ENCODE measurements at places on chromosomes 2 and 18.

GRCh38 chr18:50441016-50441415 is 66.2 kb downstream of the SKA1 start:
- DNase-seq: no peak

DNA sequence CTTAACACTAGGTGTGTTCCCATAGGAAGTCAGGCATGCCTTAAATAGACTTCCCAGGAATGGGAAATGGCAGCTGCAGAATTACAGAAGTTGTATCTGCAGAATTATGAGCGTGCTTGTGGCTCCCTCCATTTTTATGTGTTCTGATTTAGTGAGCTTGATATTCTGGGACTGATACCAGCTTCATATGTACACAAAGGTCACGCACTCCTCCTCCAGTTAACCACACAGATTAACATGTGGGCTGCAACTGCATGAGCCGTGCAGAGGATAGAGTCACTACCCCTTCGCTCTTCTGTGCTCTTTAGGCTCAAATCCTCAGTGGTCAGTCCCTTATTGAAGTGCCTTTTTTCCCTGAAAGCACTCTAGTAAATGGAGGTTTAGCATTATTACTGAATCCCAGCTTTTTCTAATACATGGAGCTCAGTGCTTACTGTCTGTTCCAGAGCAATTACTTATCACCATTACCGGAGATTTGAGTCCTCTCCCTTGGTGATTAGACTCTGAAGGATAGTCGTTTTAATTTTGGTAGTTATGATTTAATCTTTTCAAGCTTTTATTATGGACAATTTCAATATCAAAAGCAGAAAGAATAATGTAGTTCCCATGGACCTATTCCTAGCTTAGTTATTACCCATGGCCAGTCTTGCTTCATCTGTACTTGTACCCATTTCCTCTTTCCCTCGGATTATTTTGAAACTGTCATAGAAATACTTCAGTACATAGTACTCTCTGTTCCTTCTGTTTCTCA is 238.3 kb downstream of the PRKCE start:
- DNase-seq: no peak

- DNase-seq: no peak
These were observed 176.8 kb upstream of the CELF4 start for GRCh38 chr18:37742436-37742835.

DNA sequence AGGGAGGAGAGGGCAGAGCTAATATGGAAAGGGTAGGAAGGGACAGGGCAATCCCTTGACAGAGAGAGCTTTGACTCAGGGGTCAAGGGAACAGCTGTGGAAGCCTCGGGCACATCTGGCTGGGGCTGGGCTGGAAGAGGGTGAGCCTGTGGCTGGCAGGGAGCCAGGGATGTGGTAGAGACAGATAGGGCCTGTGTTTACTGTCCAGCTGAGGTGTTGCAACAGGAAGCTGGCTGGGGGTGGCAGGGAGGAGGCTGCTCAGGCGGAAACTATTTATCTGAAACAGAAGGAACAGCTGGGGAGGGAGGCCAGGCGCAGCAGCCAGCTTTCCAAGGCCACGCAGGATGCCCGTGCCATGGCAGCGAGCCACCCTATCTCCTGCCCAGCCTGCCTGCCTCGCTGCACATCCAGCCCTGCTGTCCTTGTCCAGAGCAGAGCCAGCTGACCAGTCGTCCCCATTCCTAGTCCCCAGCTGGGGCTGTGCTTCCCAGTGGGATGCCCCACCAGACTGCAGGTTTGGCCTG is 264.7 kb downstream of the CYP26B1 start:
- DNase-seq: peak; percentile 7

GRCh38 chr2:223604231-223604630 is 2.1 kb upstream of the SCG2 start:
- DNase-seq: no peak

GRCh38 chr2:9656270-9656766 is 25.5 kb upstream of the YWHAQ start:
- no peak for DNase-seq

DNA sequence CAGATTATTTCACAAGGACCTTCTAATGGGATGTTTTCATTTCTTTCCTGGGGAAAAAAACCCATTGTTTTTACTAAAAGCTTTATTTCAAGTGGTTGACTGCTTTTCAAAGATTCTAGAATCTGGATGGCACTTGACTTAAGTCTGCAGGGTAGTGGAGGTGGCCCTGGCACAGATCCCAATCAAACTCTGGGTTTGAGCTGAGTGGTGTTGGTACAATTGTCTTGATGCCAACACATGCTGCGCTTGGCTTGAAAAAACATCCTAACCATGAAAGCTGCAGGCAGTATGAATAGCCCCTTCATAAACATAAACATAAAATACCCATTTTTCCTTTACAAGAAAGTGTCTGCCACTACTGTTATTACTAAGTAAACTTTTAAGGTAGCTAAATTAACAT is 3.6 kb downstream of the PAPOLG start:
- DNase-seq: no peak

GRCh38 chr2:233079473-233079877 is 19.3 kb downstream of the INPP5D start:
- no peak for DNase-seq

- DNase-seq: no peak
These were observed 47.0 kb downstream of the MTCL1 start for GRCh38 chr18:8752329-8752728.

GRCh38 chr2:217121565-217121964 is 261.7 kb upstream of the TNP1 start:
- DNase-seq: no peak

DNA sequence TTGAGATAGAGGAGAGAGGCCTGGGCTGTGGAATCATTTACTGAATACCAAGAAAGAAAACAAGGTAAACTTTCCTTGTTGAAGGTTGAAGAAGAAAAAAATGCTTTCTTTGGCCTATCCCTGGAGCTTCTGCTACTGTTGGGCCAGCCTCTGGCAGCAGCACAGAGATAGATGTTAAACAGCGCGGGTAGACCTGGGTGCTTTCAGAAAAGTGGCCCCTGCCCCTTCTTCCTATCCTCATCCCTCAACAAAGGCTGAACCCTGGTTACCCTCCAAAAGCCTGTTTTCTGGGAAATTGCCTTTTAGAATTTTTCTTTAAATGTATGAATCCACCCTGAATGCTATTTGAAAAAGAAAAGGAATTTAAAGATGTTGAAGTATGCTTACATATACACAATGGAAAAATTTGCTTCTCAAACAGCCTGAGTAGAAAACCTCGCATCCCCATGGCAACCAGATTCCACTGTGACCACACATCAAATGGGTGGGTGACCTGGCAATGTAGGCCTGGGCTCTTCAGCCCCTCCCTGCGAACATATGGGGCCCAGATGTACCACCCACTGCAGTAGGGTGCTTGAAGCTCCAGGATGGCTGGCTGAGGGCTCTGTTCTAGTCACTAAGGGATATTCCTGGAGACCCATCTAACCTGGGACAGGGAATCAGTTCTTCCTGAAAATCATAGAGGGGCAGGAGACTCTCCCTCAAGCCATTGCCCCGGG is 23.4 kb upstream of the CHRNA1 start:
- no peak for DNase-seq

GRCh38 chr18:1585881-1586488 is 681.3 kb downstream of the ADCYAP1 start:
- DNase-seq: no peak

DNA sequence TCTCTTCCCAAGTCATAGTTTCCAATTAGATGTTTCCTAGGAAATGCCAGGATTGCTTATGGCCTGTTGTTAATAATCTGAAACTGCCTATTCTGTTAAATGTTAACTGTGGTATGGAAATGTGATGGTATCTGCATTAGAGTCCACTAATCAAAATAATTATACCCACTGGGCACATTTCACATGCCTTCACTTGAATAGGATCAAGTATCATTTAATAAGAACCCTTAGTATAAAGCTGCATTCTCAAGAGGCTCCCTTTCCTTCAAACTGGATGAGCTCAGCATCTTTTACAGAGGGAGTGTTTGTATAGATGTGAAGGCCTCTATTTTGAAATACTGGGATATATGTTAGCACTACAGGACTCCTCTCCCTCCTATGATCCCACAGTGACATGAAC is 477.2 kb upstream of the VRK2 start:
- DNase-seq: no peak

GRCh38 chr2:131076707-131077106 is 16.6 kb downstream of the FAM168B start:
- DNase-seq: no peak

GRCh38 chr2:30990176-30990575 is 148.1 kb downstream of the GALNT14 start:
- no peak for DNase-seq

DNA sequence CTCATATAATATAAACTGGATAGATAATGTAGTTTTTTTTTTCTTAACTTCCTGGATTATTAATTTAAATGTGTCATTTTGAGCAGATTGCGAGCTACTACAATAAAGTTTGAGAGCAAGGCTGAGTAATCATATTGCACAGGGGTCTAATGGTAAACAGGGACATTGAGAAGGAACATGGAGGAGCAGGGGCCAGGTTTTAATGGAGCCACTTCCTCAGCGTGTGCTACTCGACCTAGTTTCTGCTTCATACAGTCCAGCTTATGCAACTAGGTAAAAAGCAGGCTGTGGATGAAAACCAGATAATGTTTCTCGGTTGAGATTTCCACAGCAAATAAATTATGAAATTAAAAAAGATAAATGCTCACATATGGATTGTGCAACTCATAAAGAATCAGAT is 1915.7 kb upstream of the CELF4 start:
- no peak for DNase-seq

GRCh38 chr2:1339388-1340140 is 73.7 kb upstream of the TPO start:
- no peak for DNase-seq

GRCh38 chr2:146734042-146734820 is 1110.6 kb upstream of the ACVR2A start:
- no peak for DNase-seq

- no peak for DNase-seq
These were observed 9.6 kb upstream of the GIGYF2 start for GRCh38 chr2:232687382-232688160.

DNA sequence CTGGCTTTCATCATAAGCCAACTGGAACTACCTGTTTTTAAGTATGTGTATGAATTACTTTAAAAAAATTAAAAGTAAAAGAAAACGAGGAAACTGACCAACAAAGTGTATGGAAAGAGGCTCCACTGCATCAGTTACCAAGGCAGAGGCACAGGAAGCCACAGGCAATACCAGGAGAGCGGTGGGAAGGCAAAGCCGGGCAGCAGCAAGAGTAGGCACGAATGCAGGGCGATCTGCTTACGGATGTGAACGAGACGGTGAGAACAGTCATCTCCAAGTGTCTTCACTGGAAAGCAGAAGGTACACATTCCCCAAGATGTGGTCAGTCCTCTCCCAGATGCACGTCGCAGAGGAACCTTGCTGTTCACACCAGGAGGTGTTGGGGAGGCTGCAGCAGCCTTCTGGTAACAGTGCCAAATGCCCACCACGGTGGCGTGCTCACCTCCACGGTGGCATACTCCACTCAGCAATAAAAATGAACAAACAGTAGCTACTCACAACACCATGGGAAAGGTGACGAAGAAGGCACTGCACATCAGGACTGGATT is 43.1 kb downstream of the HS6ST1 start:
- DNase-seq: no peak

DNA sequence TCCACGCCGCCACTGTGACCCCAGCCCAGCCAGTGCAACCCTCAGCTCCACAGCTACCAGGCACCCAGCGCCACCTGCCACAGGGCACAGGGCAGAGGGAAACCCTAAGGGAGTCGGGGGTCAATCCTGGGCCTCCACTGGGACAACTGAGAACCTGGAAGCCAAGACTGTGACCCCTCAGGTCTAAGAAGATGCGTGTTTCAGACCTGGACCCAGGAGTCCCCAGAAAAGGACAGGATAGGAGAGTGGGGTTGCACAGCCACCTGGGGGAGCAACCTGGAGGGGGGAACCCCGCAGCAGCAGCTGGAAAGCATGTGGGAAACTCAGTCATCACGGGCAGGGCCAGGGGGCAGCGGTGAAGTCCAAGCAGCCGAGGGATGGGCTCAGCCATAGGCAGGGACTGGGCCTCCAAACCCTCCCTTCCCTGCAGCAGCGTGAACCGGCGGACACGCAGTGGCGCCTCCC is 4.1 kb downstream of the ESPNL start:
- no peak for DNase-seq

Data from LNCaP clone FGC (cell line).